A673 (cell line): ENCODE measurements at places on chromosomes 12 and 14.

GRCh38 chr12:3995306-3995705, 122.1 kb upstream of the PARP11 start:
- no peak for DNase-seq

DNA sequence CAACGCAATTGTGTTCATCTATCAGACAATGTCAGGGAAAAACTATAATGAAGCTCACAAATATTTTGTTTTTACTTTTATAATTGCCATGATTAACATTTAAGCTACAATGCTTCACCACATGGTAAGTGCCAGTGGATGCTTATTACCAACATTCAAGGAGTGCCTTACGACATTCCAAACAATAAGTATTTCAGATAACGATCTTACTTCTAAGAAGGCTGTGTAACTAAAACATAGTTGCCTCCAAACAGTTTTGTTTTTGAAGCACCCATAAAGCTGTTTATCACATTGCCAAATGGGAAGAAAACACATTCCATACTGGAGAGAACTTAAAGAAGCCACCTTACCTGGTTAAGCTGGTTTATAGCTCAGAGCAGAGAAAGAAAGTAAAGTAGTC, 78.8 kb downstream of the RPS6KA5 start:
- DNase-seq, result no peak

- DNase-seq, result peak; percentile 48
Observed at GRCh38 chr12:15726027-15726877, 62.9 kb downstream of the EPS8 start.

GRCh38 chr14:64137657-64138290, 156.4 kb downstream of the ESR2 start:
- no peak for DNase-seq

- DNase-seq, result peak; percentile 42
Observed at GRCh38 chr12:108729612-108730364, 1.5 kb downstream of the CORO1C start.

DNA sequence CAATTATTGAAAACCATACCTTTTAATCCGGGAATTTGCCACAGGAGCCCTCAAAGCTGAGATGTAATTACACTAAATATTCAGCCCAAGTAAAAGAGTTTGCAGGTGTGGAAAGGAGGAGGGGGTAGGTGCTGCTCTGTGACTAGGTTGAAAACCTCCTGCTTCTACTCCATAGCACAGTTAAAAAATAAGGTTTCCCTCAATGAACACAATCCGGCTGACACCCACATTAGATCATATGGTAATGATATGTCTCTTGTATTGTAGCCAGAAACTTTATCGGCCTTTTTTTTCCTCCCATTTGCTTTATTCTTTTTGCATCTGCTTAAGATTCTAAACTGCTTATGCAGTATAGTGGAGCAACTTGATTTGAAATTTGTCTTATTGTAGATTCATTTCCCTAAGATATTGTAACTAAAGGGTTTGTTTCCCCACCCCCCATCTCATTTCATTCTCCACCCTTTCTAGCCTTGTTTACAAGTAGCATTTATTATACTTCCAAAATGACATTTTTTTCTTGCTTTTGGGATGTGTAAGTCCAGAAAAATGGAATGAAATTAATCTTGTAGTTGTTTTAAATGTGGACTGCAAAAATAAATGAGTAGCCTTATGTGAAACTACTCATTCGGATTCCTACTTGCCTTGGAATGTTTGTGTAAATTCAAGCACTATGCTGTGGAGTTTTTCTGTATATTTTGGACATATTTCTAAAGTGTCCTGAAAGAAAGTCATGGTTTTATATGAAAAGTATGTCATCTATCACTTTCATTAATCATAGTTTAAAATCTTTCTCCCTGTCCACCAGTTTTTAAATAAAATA, at the start of gene DCN:
DCN (minus strand) TSS at position 182 of the 820 bp plus-strand sequence. CDS start 4,265 bp downstream, outside the sequence.
- no peak for DNase-seq

DNA sequence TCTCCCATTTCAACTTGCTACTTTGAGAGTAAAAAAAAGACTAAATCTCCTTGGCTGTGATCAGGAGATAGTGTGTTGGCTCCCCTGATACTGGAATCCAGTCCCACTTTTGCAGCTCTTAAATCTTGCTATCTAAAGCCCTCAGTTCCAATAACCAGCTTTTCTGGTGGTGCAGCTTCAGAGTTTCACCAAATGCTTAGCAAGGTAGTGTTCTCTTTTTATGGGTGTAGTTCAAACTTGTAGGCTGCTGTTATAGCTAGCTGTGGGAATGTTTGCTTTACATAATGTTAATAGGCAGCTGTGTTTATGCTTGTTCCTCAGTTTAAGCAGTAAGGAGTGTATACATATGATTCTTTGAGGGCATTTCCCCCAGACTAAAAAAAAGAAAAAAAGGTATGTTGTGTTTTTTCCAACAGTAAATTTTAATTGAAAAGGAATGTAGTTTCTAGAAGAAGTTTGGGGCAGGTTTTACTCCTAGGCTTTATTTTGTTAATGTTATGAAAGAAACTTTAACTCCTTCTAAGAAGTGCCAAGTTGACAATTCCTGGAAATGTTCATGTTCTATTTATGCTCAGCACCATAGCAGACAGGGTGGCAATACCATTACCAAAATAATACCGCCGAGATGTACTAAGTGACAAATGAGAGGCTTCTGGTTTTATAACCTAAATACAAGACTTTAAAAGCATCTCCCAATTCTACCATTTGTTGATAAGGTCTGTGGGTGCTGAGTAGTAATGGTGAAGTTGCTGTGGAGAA, 12.1 kb downstream of the CRADD start:
- no peak for DNase-seq

- no peak for DNase-seq
Observed at GRCh38 chr14:95408731-95409476, 89.2 kb upstream of the CLMN start.

- no peak for DNase-seq
Observed at GRCh38 chr14:65664436-65664835, 251.9 kb downstream of the FUT8 start.

GRCh38 chr12:129594098-129594497, 309.7 kb downstream of the TMEM132D start:
- DNase-seq, result no peak

- DNase-seq, result no peak
Observed at GRCh38 chr14:74348735-74349463, 628 bp downstream of the VRTN start.

DNA sequence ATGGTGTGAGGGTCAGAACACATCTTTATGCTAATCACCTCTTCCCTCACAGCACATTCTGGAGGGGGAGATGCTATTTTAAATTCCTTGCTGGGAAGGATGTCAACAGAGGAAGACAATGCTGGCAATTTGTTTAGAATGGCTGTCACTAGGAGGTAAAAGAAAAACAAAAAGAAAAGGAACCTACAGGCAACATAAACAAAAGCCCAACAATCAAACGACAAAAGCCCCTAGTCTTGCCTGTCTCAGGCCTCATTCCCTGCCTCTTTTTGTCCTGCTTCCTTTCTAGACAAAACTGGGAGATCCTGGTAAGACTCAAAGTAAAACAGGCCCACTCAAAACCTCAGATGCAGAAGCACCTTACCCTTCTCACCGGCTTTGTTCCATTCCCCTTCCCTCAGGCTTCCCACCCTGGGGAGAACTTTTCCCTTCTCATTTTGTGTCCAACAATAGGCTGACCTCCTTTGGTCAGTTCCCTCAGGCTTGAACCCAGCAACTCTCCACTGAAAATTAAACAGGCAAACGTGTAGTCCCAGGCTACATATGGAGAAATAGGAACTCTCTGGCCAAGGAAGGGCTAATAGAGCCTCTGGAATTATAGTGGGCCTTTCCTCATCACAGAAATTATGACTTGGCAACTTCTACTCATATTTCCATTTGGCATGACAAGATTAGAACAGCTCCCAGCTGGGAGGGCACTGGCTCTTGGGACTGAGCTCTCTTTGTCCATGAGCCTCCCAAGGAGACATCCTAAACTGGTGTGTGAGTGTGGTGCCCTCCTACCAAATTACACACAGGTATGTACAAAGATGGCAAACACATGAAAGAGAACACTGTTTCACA, 193.0 kb downstream of the MON2 start:
- no peak for DNase-seq

- no peak for DNase-seq
Observed at GRCh38 chr14:60661721-60662120, 12.4 kb upstream of the SIX1 start.

DNA sequence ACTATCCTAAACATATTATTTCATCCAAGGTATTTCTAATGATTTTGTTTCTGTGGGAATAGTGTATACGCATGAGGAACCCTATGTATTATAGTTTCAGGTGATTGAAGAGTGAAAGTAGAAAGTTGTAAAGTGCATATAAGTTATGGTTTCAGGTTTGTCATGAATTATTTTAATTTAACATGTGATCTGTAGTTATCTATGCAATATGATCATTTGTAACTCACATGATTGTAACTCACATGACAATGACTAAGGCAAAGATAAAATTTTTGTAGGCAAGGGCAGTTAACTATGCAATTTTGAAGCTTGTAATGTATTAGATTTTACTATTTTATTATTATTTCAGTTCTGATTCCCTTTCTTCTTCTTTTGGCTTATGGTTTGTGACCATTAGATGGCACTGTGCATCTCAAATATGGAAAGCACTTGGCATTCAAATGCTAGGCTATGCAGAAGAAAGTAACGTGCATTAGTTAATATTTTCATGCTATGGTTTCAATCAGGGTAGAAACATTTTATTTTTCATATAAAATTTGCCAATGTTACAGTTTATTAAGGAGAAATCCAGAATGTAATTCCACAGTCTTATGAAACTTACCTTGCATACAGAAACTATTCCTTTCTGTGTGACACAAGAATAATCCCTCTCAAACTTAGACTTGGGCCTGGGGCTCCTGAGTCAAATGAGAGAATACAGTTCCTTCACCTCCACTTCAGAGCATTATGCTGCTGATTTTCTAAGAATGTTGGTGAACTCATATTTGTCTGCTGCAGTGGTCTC, 15.8 kb upstream of the TMEM30B start:
- peak; percentile 55 for DNase-seq

DNA sequence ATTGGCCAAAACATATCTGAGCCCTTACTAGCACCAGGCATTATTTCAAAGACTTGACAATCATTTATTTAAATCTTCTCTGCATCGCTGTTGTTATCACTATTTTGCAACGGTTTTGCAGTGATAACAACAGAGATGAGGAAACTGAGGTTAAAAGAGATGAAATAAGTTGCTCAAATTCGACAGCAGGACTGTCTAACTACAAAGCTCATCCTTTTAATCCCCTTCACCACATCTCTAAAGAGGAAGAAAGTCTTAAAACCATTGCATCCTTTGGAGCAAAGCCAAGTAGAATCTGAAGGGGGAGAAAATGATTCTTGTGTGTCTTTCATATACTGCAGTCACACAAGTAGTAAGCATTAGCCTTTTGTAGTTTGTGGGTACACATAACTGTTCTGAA, 14.8 kb upstream of the ETNK1 start:
- DNase-seq, result peak; percentile 26

DNA sequence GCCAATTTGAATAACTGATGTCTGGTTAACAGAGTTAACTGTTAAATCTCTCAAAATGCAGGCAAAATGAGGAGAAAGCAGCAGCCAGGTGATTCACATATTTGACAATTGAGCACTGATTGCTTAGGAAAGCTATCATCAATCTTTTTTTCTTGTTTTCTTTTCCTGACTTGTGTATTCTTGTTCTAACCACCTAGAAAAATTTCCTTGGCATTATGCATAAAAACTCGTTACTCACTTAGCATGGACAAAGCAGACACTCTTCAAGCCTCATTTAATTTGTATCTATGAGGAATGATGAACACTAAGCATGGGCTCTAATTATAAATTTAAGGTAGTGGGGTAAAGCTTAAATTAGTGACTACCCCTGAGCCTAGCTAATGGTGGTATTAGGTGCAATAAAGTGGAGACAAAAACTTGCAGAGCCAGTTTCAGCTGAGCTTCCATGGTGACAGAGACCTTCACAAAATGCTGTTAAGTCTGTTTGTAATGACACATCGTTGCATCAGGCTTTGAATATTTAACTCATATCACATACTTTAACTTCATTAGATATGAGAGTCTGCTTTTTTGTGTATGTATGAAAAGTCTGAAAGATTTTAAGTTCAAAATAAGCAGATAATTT, 52.0 kb downstream of the RASSF9 start:
- no peak for DNase-seq

DNA sequence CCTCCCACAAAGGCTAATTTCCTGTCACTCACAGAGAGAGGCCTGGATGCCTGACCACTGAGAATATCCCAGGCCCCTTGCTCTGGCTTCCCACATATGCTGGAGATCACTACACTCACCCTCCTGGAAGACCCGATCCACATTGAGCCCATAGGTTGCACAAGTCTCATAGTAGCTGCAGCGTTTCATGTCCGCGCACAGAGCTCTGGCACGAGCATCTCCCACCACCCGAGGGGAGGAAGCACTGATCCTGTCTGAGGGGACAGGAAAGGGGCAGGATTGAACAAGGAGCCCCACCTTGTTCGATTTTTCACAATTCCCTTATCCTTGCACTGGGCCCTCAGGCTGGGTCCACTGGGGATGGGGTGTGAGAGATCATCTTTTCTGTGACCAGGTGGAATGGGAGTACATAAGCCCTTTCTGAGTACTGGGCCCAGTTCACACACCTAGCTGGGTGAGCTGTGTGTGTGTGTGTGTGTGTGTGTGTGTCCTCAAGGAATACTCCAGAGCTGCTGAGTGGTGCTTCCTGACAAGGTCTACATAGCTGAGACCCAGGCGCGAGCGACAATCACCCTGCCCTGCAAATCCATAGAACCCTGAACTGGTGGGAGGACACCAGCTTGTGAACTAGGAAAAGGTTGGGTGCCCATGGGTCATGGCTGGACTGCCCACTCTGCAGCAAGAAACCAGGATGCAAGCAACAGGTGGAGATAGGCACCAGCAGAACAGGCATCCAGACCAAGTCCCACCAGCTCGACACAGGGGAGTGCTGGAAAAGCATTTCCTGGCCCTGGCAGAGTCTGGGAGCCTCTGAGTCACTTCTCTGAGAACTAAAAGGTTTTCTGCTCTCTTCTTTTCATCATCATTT, 5.6 kb downstream of the AGAP2 start:
- DNase-seq, result no peak

GRCh38 chr12:3580094-3580749, 89.2 kb downstream of the PRMT8 start:
- no peak for DNase-seq

- DNase-seq, result no peak
Observed at GRCh38 chr12:48002414-48002730, 1.9 kb downstream of the COL2A1 start.

DNA sequence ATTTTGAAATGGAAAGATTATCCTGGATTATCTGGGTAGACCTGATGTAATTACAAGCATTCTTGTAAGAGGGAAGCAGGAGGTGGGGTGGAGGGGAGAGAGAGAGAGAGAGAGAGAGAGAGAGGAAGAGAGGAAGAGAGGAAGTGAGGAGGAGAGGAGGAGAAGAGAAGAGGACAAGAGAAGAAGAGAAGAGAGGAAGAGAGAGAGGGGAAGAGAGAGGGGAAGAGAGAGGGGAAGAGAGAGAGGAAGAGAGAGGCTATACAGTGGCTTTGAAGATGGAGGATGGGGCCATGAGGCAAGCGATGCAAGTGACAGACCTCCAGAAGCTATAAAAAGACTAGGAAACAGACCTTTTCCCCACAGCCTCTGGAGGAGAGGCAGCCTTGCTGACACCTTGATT, 13.7 kb upstream of the CHST11 start:
- DNase-seq, result no peak

GRCh38 chr12:53955036-53955775, 503 bp downstream of the HOXC12 start:
- peak; percentile 58 for DNase-seq

GRCh38 chr12:92827836-92828431, 101.2 kb downstream of the EEA1 start:
- DNase-seq, result peak; percentile 70
